ENCODE measurements at places on chromosomes 12 and 14. TPM values are rescaled to one million over a fixed set of nuclear protein-coding genes. Genes with fewer than 3 reads are reported as not detected.

Gene E2F7
- 1.0 TPM for total RNA-seq

GRCh38 chr12:76590131-76590530 lies 30.6 kb upstream of the OSBPL8 start:
- no peak for DNase-seq
- peaks cover 5% of the 10 kb centered on the region for H3K4me1 ChIP-seq
- no peak overlapping the region for H3K4me3 ChIP-seq
- no peaks in the 10 kb centered on the region for H3K27me3 ChIP-seq

Gene SOAT2
- not detected for total RNA-seq

GRCh38 chr12:24791622-24792021 lies 157.3 kb downstream of the BCAT1 start:
- no peak overlapping the region for H3K4me3 ChIP-seq
- H3K4me1 ChIP-seq, result no peaks in the 10 kb centered on the region
- H3K27ac ChIP-seq, result no peak overlapping the region
- no peak for DNase-seq
- H3K36me3 ChIP-seq, result no peaks in the 10 kb centered on the region

DNA sequence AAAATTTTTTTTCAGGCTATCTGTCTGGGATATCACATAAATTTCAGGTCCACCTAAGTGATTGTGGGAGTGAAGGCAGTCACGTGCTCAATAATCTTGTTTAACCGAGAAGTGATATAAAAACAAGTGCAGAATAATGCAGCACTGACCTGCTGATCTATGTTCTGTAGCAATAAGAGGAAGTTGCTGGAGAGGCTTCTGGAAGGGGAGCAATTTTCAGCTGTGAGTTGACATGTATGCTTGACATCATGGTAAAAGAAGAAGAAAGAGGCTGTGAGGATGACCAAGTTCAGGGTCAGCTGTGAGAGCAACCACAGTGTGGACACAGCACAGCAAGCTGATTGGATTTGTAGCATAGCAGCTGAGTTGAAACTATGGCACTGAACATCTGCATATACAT lies 172.0 kb upstream of the PELI2 start:
- H3K27me3 ChIP-seq, result no peaks in the 10 kb centered on the region
- no peaks in the 10 kb centered on the region for H3K4me1 ChIP-seq
- no peak overlapping the region for H3K27ac ChIP-seq
- H3K36me3 ChIP-seq, result no peaks in the 10 kb centered on the region
- H3K4me3 ChIP-seq, result no peak overlapping the region

Gene RAD52
- total RNA-seq, result 12.2 TPM

- no peaks in the 10 kb centered on the region for H3K4me1 ChIP-seq
- no peak overlapping the region for H3K27ac ChIP-seq
- no peaks in the 10 kb centered on the region for H3K36me3 ChIP-seq
- no peak overlapping the region for H3K4me3 ChIP-seq
Observed at GRCh38 chr12:12017798-12018197, 52.9 kb upstream of the BCL2L14 start.

- H3K27me3 ChIP-seq, result peaks cover 26% of the 10 kb centered on the region
- H3K4me3 ChIP-seq, result no peak overlapping the region
- H3K27ac ChIP-seq, result no peak overlapping the region
- no peaks in the 10 kb centered on the region for H3K4me1 ChIP-seq
Observed at GRCh38 chr12:51839310-51839947, 9.1 kb downstream of the FIGNL2 start.

GRCh38 chr12:93521225-93522080 lies 51.0 kb upstream of the SOCS2 start:
- no peak overlapping the region for H3K27ac ChIP-seq
- H3K4me1 ChIP-seq, result peaks cover 3% of the 10 kb centered on the region
- DNase-seq, result no peak
- no peak overlapping the region for H3K4me3 ChIP-seq
- no peaks in the 10 kb centered on the region for H3K27me3 ChIP-seq

Gene P2RX7
- total RNA-seq, result 20.5 TPM

Gene SOX5
- total RNA-seq, result 14.0 TPM

DNA sequence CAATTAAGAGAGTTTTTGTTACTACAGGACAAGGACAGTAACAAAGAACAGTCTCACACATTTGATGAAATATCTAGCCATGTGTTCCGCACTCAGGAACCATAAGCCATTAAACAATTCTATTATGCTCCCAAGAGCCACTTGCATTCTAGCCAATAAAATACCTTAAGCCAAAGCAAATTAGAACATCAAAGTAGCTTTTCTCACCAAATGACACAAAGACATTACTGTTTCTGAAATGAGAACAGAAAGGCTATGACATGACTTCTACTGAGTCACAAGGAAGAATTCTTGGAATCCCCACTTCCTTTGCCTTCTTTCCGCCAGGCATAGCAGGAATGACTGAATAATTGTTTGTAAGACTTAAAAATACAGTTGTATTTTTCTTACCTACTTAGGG lies 445.8 kb downstream of the ATP23 start:
- no peaks in the 10 kb centered on the region for H3K4me1 ChIP-seq
- no peaks in the 10 kb centered on the region for H3K36me3 ChIP-seq
- no peak overlapping the region for H3K4me3 ChIP-seq
- no peak for DNase-seq
- H3K27me3 ChIP-seq, result no peaks in the 10 kb centered on the region

DNA sequence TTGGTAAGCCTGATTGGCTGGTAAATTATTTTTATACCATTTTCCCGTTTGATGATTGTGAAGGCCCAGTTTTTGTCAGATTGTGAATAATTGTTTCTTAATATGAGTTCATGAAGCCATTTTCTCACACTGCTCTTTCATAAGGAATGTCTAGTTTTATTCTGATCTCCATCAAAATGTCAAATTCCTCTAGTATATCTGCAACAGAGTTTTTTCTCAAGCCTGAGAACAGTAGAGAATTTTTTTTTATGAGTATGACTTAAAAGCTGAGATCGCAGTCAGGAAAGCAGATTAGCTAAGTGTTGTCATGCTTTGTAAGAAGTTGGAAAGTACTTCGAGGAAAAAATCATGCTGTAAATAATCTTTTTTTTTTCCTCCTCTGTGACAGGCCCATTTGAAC lies 484.9 kb upstream of the ATP2B1 start:
- no peaks in the 10 kb centered on the region for H3K36me3 ChIP-seq
- DNase-seq, result no peak
- H3K27ac ChIP-seq, result no peak overlapping the region
- no peak overlapping the region for H3K4me3 ChIP-seq

Gene DPF3
- 0.59 TPM for total RNA-seq

GRCh38 chr12:53062011-53062961 lies 12.4 kb downstream of the TNS2 start:
- peaks cover 53% of the 10 kb centered on the region for H3K4me1 ChIP-seq
- H3K27me3 ChIP-seq, result no peaks in the 10 kb centered on the region
- H3K4me3 ChIP-seq, result no peak overlapping the region
- H3K36me3 ChIP-seq, result peaks cover 100% of the 10 kb centered on the region
- DNase-seq, result no peak

DNA sequence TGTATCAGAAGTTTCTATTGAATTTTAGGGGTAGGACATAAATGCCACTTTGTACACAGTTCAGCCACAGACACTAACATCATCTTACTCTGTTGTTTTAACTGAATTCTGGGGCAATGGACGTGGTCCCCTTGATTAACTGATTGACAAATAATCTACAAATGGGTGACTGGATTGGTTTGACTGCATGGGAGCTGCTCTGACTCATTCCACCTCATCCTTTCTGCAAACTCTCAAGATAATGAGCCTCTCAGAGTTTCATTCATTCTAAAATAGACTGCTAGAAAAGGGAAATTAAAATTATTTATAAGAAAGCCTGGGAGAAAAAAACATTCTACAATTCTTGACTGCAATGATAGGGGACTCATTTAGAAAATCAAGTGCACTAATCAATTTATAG lies 570.4 kb upstream of the SEL1L start:
- no peaks in the 10 kb centered on the region for H3K27me3 ChIP-seq
- no peak for DNase-seq
- H3K4me1 ChIP-seq, result no peaks in the 10 kb centered on the region

Gene CLEC7A
- total RNA-seq, result 79.5 TPM

Gene CLEC12A
- total RNA-seq, result 88.3 TPM

Gene KRT86
- total RNA-seq, result 0.74 TPM

DNA sequence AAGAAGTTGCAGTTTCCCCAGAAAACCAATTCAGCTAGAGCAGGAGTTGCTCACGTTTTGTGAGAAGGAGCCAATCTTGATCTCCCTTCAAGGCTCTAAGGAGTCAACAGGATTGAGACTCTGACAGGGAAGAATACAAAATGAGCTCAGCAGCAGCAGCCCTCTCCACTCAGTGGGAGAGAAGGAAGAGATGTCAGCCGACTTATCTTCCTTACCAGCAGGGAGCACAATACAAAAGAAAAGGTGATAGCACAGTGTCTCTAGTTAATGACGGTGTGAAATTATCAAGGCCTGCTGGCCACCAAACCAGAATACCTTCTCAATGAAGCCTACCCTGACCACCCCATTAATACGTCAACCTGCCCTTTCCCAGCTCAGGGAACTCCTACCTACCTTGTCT lies 223.6 kb upstream of the TMPO start:
- no peak for DNase-seq
- H3K4me3 ChIP-seq, result no peak overlapping the region

GRCh38 chr14:76917745-76918255 lies 91.6 kb downstream of the LRRC74A start:
- DNase-seq, result peak; percentile 71
- H3K27ac ChIP-seq, result peak overlapping the region; percentile 93
- no peaks in the 10 kb centered on the region for H3K36me3 ChIP-seq
- H3K4me1 ChIP-seq, result peaks cover 57% of the 10 kb centered on the region
- H3K27me3 ChIP-seq, result no peaks in the 10 kb centered on the region
- H3K4me3 ChIP-seq, result no peak overlapping the region

All from lower lobe of right lung (tissue), 2 donors.